RKO (cell line): ENCODE measurements at places on chromosomes 16 and 17.
A peak's percentile ranks its signal among the peaks of the same experiment; 100 is the strongest.

- DNase-seq = no peak
Observed at GRCh38 chr16:27236635-27237218, 31.8 kb downstream of the NSMCE1 start.

DNA sequence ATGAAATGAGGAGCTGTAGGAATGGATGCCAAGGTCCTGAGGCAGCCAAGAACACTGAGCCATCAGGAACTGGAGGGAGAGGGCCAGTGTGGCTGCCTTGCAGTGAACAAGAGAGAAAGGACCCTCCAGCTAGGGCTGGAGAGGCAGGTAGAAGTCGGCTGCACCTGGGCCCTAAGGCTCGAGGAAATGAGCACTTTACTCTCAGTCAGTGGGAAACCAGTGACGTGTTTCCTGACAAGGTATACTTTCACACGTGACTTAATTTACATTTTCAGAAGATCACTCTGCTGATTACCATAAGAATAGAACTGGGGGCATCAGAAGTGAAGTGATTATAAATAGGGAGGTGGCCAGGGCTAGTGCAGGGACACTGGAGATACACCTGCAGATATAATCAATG, 115.2 kb downstream of the C17orf67 start:
- no peak for DNase-seq

DNA sequence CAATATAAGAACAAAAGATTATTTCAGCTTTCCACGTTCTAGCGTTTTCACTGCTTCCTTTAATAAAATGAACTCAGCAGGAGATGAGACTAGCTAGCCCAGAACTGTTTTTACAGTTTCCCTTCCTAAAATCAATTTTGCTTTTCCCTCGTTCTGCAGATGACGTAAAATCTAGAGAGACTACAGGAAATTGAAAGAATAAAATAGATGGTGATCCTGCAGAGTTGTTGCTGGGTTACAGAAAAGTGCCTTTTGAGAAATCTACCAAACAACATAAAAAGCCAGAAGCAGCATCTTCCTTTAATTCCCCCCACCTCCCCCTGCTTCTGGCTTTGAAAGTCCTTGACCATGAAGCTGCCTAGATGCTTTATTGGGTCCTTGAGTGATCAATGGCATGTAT, 96.8 kb upstream of the CLEC3A start:
- no peak for DNase-seq

DNA sequence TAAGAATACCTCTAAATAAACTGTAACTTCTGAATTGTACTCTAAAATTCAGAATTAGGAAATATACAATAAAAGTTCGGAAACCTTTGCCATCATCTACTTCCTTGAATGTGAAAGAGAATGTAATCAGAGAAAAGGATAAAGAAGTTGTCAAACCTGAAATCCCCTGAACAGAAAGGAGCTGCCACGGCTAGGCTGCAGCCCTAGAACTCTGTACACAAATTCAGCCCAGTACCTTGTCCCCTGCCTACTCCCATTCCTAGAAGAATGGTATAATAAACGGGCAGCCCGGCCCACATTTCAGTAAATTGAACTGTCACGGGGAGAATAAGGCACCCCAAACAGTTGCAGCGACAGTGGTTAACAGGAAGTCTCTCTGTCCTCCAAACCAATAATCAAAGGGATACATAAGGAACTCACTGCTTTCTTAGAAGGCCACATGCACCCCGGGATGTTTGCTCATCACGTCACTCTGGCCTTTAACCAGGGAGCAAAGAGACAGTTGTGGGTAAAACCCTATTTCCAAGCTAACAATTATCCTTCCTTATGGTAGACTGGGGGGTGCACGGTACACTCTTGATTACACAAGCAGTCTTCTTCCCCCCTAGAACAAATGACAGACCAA, 24.3 kb upstream of the RFFL start:
- DNase-seq = peak; percentile 63

DNA sequence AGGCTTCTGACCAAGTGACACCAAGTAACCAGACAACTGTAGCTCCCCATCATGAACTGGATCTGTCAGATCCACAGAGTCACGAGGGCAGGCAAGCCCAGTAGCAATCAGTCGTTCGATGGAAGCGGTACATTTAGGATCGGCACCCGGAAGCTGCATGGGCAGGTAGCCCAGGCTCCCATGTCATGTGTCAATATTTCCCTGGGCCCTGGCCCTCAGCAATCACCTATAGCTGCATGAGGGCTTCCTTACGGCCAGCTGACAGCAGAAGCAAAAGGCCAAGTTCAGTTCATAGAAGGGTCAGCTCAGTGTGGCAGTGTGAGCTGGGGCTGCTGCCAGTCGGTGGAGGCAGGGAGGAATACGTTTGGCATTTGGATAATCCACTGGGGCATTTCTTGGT, 31.8 kb downstream of the MRPS23 start:
- DNase-seq = no peak

DNA sequence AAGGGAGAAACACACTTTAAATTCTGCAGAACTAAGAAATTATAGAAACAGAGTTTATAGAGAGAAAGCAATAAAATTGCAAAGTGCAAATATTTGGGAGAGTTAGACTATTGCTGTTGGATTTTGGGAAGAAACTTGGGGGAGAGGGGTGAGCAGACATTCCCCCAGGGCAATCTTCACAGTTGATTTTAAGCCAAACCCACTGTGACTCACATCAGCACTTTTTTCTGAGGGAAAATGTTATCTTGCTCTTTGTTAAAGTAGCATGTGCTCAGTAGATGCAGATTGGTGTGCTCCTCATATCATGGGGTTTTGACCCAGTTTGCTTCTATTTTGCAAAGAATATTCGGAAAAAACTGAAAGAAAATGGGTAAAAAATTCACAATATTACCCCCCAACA, 367.6 kb downstream of the CDH11 start:
- no peak for DNase-seq

DNA sequence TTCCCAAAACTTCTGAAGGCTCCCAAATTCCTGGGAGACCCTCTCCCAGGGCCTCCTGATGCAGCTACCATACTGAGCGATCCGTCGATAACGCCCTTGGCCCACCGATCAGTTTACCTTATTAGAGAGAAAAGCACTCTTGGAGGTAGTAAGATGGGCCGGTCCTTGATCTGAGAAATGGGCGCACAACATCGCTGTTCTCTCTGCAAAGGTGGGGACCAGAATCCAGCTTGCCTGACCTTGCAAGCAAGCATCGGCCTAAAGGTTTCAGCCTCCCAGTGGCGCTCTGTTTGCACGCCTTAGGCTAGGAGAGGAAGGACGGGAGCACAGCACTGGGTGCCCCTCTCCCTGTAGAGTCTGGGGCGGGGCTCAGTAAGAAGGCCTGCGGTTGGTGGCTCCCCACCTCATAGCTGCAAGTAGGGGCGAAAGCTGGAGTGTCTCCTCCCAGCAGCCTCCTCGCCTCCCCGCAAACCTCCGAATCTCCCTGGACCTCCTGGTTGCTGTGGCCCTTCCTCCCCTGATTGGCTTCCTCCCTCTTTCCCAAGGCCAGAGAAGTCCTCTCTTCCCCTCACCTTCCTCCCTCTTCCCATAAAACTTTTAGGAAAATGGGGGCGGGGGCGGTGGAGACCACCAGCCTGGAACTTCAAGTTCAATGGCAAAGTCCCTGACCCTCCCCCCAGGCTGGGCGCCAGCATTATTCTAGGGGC, at the start of gene PRAC1:
TSS of gene PRAC1 (minus strand) at position 318 of the 707 bp plus-strand sequence. CDS start at position 192, 126 bp downstream.
- DNase-seq = no peak

DNA sequence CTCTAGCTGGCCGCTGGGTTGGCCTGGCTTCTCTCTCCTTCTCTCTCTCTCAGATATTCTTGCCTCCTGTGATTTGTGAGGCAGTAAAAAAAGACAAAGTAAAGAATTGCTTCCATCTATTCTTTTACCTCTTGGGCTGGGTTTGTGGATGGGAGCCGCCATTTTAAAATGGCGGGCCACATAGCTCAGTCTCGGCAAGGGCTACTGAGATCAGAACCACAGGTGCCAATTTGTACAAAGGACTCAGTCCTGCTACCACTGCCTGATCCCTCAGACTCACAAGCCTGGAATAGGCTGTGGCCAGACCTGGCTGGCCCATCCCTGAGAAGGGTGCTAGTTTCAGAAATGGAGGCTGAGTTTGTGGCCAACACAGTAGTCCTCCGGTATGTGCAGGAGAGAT, 24.1 kb downstream of the NOD2 start:
- no peak for DNase-seq

GRCh38 chr17:81239714-81240555, 817 bp downstream of the NDUFAF8 start:
- peak; percentile 50 for DNase-seq

DNA sequence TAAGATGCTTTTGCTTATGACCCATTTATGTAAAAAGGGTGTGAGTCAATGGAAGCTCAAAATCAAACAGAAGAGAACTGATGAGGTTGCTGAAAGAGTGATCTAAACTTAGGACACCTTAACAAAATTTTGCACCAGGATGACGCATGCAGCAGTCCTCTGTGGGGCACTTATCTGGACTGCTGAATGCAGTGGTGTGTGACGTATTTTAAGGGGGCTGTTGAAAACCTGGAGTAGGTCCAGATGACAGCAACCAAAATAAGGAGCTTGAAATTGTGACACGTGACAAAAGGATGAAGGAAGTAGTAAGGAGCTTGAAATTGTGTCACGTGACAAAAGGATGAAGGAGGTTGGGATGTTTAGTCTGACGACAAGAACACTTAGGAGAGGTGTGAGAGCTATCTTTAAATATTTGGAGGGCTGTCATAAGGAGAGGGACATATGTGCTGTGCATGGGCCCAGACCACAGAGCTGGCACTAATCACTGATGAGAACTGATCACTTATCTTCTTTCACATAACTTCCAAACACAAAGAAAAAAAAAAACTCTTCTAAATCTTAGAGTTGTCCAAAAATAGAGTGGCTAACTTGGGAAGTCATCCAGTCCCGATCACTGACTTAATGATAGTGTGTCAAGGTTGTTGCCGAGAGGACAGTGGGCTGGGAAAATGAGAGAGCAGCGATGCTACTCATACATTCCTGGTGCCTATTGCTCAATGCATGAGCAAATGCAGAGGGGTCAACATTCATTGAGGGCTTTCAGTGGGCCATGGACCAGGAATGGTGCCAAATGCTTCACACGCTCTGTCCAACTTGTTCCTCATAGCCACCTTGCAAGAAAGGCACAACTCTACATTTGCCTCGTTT, 264.2 kb upstream of the ZFHX3 start:
- no peak for DNase-seq

GRCh38 chr17:58630883-58631522, 60.8 kb downstream of the TEX14 start:
- no peak for DNase-seq

DNA sequence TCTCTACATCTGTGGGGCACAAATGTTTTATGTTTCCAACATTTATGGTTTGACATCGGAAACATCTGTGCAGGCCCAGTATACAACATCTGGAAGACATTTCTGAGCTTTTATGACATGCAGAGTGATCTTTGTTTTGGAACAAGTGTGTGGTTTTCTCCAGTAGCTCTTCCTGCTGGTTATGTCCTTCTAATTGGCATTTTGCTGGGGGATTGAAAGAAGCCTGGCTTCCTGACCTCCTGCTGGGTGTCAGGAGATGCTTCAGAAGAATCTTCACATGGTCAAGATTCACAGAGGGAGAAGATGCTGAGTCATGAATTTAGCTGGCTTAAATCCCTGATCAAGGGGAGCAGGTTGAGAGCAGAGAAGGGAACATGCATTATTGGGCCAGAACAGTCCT, 279.5 kb upstream of the MYOCD start:
- no peak for DNase-seq

DNA sequence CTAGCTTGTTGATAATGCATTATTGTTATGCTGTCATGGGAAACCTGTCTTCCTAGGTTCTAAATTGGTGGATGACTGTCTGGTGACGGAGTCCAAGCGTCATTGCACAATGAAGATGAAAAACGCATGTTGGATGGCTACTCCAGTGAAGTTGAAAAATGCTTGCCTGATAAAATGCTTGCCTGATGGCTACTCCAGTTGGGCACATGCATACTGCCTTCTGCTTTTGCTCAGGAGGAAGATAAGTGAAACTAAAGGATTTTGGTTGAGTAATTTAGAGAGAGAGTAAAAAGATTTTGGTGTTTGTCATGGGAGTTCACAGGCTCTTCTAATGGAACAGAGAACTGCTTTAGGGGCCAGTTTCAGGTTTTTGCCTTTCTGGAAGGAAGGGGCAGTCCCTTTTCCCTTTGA, 118.6 kb downstream of the PRKCA start:
- no peak for DNase-seq

GRCh38 chr17:28485049-28485448, 11.6 kb downstream of the SLC13A2 start:
- no peak for DNase-seq

DNA sequence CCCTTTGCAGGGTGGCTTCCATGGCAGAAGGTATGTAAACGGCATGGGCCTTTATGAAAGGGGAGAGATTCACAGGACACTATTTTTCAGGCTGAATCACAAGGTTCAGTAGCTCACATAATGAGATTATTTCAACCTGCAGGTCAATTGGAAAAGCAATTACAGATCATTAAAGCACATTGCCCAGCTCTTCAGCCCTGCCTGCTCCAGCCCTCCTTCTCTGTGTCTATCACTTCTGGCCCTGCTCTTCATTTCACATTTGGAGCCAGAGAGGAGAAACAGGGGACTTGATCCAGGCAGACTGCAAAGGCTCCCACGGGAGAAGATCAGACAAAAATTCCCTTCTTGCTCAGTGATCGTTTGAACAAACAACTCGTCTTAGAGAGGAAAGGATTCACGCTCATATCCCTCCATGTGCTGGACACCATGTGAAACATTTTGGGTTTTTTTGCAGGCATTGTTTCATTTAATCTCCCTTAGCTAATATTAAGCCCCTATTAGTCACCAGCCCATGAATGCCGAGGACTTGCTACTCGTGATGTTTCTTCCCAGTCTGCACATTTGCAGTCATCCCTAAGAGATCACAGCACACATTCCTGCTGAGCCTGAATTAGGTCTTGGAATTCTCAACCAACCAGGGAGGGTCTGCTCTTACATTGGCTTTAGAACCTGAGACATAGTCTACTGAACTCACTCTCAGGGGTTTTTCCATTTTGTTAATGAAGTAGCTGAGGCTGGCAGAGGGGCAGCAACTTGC, 443.9 kb upstream of the CCL2 start:
- no peak for DNase-seq

DNA sequence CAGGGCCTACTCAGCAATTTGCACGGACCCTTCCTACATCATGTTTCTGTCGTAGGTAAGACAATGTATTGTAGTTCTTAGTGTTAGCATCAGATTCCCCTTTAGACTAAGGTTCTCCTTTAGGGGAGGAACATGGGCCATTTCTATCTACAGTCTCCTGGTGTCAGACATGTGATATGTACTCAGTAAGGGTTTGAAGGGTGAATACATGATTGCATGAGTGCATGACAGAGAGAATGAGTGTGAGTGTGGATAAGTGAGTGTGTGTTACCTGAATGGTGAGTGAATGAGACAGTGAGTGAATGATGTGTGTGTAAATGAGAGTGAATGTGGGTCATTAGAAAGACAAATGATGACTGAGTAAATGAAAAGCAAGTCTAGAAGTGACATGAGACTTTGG, 476.8 kb downstream of the HAPSTR1 start:
- no peak for DNase-seq
